ENCODE measurements at places on chromosomes 7 and 10.

DNA sequence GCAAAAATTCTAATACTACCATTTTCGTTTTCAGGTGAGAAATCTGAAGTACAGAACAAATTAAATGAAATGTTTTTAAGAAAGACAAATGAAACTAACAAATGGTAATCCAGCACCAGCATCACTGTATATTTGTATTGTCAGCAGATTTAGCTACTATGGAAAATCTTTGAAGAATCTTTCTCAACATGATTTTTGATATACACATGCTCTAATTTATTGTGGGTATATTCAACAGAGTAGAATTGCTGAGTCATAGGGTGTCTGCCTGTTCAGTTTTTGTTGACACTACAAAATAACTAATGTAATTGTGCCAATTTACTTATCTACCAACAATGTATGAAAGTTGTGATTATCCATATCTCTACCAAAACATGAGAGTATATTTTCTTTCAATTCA lies 437.6 kb downstream of the PCDH15 start:
- no peaks in the 10 kb centered on the region for H3K36me3 ChIP-seq
- no peak overlapping the region for H3K4me3 ChIP-seq
- no peaks in the 10 kb centered on the region for H3K4me1 ChIP-seq
- no peak for DNase-seq
- H3K27ac ChIP-seq: no peak overlapping the region

DNA sequence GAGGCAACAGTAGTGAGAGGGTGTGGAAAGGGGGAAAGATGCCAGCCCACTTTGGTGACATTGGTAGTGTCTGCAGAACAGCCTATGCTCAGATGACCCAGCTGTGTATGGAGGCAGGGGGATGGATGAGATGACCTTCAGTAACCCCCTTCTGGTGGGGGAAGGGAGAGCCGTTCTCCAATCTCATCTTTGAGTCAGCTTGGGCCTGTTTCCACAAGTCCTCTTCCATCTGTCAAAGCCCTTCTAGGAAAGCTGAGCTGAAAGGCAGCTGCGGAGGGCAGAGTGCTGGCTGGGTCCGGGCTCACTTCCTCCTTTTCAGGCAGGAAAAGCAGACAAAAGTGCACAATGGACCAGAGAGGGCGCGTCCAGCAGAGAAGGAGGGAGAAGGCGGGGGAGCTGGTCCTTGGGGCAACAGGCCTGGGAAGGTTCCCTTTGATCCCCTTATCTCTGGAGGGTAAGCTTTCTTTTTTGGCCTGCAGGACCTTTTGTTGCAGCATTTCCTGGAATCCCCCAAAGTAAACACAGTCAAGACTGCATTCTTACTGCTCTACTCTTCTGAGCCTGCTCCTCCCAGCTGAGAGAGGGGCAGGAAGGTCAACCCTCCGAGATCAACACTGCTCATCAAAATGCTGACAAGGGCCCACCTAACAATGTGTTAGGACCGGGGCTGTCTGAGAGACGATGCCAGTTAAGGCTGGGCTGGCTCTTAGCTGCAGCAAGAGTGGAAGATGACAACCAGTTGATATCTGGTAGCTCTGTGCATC lies 1.2 kb upstream of the LRMDA start:
- H3K4me3 ChIP-seq: peak overlapping the region; percentile 64
- DNase-seq: no peak
- no peaks in the 10 kb centered on the region for H3K36me3 ChIP-seq
- H3K27ac ChIP-seq: peak overlapping the region; percentile 64
- peaks cover 52% of the 10 kb centered on the region for H3K4me1 ChIP-seq

- no peak overlapping the region for H3K4me3 ChIP-seq
- DNase-seq: no peak
- no peaks in the 10 kb centered on the region for H3K27me3 ChIP-seq
These were observed 63.5 kb downstream of the SAMD9 start for GRCh38 chr7:93053949-93054943.

DNA sequence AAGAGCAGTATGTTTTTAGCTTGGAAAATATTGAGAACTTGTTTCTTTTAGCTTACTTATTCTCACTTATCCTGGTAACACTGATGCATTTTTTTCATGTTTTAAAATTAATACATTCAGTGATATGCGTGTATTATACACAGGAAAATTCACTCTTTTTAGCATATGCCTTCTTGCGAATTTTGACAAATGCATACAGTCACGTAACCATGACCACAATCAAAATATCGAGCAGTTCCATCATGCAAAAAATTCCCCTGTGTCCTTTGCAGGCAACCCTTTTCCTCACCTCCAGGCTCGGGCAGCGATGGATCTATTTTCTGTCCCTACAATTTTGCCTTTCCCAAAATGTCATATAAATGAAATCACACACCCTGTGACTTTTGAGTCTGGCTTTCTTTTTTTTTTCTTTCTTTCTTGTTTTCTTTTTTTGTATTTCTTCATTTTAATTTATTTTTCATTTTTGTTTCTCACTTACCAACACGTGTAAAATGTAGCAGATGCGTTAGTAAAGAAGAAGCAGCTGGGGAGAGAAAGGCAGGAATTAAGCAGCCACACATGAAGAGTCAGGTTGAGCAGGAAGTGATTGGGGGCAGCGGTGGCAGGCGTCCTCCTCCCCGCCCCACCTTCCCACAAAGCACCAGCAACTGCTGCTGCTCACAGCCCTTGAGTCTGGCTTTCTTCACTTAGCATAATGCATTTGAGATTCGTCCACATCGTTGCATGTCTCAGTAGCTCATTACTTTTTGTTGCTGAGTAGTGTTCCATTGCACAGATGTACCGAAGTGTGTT lies 29.9 kb downstream of the ADRB1 start:
- DNase-seq: no peak
- peaks cover 3% of the 10 kb centered on the region for H3K4me1 ChIP-seq
- H3K27me3 ChIP-seq: no peaks in the 10 kb centered on the region
- H3K27ac ChIP-seq: no peak overlapping the region
- H3K4me3 ChIP-seq: no peak overlapping the region

- no peak overlapping the region for H3K4me3 ChIP-seq
- DNase-seq: no peak
- peaks cover 9% of the 10 kb centered on the region for H3K36me3 ChIP-seq
- peaks cover 36% of the 10 kb centered on the region for H3K4me1 ChIP-seq
These were observed 31.2 kb downstream of the GRIFIN start for GRCh38 chr7:2445047-2445446.

- H3K4me3 ChIP-seq: no peak overlapping the region
- DNase-seq: no peak
These were observed 22.9 kb downstream of the WNT16 start for GRCh38 chr7:121351682-121352081.

DNA sequence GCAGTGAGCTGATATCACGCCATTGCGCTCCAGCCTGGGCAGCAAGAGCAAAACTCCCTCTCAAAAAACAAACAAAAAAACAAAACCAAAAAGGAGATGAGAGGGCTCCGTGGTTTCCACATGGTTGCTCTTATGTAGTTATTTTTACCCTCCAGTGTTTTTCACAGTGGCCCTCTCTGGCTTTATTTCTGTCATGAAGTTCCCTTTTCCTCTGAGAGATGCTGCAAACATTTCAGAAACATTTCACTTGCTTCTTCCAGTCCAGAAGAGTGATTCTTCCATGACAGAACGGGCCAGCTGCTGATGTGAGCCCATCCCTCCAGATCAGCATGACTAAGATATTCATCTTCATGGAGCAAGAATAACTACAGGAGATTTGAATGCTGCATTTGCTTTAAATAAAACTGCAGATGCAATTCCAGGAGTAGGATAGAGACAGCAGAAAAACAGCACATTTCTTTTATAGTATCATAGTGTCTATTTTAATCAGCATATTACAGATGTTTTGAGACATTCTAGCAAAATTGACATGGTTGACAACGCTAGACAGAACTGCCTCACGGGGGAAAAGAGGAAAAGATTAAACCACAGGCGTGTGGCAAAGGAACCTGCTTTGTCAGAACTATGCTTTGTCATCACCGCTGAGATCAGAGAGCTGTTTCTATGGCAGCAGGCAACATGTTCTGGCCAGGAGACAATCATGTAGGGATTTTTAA lies 40.3 kb downstream of the NRCAM start:
- H3K4me3 ChIP-seq: no peak overlapping the region
- peaks cover 7% of the 10 kb centered on the region for H3K4me1 ChIP-seq
- no peak overlapping the region for H3K27ac ChIP-seq
- H3K36me3 ChIP-seq: no peaks in the 10 kb centered on the region

DNA sequence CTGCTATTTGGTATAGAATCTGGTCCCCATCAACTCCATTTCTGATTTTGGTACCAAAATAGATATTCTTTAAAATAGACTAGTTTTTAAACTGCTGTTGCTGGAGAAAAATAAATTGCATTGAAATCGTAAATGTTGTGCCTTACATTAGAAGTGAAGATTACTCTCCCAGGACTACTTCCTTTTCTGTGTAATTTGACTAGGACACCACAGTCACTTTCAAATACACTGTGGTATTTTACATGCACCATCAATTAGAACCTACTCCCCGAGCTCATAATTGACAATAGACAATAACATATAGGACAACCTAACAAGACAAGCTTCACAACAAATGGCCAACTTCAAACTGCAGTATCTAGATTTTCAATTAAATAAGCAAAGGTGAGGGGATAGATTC lies 211.5 kb downstream of the DGKB start:
- no peak for DNase-seq
- H3K4me3 ChIP-seq: no peak overlapping the region
- no peaks in the 10 kb centered on the region for H3K27me3 ChIP-seq
- no peak overlapping the region for H3K27ac ChIP-seq
- H3K4me1 ChIP-seq: no peaks in the 10 kb centered on the region

All from suprapubic skin (tissue), 4 donors.